ENCODE measurements at places on chromosomes 7 and 10.

GRCh38 chr7:145863-146262 lies 46.5 kb upstream of the FAM20C start:
- no peak for ATAC-seq

DNA sequence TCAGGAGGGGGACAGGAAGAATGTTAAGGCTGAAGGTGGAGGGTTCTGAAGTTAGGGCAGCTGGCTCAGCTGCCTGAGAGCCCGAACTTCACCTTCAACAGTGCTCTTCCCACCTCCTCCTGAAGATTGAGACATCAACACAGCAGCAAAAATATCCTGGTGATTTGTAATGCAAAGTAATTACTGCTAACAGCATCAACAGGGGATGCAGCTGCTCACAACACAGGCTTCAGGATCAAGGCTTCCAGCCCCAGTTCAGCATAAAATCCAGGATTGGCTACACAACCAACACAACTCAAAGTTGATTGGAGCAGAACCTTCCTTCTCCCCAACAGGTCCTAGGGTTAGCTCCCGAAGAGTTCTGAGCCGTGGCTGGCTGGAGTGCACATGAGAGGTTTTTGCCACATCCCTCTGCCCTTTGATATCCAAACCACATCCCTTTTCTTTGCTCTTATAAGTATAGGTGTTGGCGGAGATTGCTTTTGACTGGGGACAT lies 242.4 kb downstream of the KIAA1217 start:
- ATAC-seq, result no peak

DNA sequence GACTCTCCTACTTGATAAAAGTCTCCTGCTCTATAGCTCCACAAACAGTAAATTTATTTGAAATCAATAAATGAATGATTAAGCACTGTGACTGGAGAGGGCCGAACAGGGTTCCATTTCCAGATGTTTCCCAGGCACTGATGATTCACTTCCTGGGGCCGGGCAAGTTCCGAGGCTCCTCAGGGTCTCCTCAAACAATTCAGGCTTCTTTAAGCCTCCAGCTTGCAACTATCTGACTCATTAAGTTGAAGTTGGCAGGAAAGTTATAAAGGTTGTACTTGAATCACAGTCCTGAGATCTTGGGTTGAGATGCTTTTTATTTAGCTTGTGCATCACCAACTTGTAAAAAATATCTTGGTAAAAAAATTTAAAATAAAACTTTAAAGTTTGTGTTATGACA lies 612.9 kb downstream of the DNAJB6 start:
- peak; percentile 90 for ATAC-seq

GRCh38 chr10:131882590-131883451 lies 18.0 kb upstream of the PPP2R2D start:
- no peak for ATAC-seq

DNA sequence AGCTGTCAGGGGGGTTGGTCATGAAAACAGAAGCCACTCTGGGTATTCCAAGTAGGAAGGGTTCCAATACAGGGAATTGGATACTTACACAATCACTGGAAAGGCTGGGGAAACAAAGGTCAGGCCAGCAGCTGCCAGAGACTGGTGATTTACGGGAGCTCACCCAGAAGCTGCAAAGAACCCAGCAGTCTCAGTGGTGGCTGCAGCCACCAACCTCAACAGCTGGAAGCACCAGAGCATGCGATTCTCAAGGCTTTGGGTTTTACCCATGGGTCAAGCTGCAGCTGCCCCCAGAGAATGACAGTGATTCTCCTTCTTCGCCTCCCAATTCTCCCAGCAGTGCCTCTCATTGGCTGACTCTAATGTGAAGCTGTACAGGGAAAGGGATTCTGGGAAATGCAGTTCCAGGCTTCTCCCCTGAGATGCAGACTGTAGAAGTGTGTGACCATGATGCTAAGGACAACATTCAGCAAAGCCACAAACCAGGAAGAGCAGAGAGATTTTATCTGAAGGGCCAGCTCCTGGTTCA lies 107.2 kb upstream of the TCF7L2 start:
- no peak for ATAC-seq

GRCh38 chr10:54796881-54797280 lies 4.2 kb downstream of the PCDH15 start:
- no peak for ATAC-seq

DNA sequence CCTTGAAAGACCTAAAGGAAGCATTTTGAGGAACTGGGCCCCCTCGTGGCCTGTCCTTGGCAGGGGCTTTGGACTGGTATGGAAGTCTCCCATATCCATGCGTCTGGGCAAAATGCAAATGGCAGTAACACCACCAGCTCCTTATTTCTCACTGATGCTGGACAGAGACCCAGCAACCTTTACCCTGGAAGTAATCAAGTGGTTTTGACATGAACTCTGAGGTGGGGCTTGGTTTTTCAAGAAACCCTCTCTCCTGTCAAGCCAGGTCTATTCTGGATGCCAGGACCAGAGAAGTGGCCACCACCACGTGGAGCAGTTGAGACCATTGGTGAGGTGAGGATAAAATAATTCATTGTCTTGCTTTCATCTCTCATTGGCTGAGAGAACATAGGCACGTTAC lies 84.4 kb downstream of the OTUD1 start:
- no peak for ATAC-seq

GRCh38 chr7:30479202-30480120 lies 877 bp upstream of the NOD1 start:
- ATAC-seq, result peak; percentile 39

DNA sequence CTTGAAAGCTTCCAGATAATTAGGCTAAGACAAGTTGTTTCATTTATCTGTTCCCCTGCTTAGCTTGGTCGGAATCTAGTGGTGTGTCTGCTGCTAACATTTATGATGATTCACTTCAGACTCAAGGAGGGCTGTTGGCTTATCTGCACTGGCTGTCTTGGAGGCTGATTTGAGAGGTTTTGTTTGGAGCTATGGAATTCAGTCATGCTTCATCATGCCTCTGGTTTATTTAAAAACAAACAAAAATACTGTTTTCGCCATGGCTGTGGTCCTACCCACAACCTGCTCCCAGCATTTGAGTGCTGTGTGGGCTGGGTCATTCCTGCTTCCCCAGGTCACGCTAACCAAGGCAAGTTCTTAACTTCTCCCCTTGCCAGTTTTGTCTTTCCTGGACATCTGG lies 11.7 kb upstream of the ARPC1B start:
- no peak for ATAC-seq

GRCh38 chr7:134313543-134313942 lies 3.2 kb downstream of the SLC35B4 start:
- ATAC-seq, result no peak

GRCh38 chr10:99172128-99172738 lies 63.4 kb downstream of the HPSE2 start:
- ATAC-seq, result no peak

DNA sequence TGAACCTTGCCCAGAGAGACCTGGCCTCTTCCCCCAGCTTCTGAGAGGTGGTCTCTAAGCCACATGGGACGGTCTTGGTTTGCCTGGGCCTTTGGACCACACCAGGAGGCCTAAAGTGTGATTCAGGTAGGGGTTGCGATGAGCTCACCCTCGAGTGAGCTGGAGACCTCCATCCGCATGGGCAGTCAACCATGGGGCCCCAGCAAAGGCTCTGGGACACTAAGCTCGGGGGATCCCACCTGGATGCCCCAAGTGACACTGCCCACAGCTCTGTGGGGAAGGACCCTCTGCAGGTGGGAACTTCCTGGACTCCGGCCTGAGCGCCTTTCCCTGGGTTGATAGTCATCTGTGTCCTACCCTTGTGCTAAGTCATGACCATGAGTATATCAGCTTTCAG lies 57.1 kb upstream of the FAM20C start:
- no peak for ATAC-seq

GRCh38 chr7:47414342-47415317 lies 167.3 kb downstream of the TNS3 start:
- ATAC-seq, result no peak

GRCh38 chr10:76962851-76963250 lies 674.8 kb downstream of the KCNMA1 start:
- ATAC-seq, result no peak

DNA sequence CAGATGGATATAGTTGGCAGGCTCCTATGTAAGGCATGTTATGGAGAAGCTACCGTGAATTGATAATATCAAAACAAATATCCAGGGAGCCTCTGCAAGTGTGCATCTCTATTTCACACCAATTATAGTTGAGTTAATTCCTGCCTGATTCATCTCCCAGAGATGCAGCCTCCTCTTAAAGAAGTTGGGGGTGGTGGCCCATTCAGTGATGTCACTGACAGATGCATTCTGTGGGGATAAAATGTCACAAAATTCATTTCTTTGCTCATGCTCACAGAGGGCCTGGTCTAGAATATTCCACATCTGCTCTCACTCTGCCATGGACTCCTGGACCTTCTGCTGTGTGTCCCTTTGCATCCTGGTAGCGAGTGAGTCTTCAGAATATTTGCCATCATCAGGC lies 189.1 kb upstream of the PRSS1 start:
- ATAC-seq, result no peak

GRCh38 chr7:32586291-32587221 lies 91.3 kb downstream of the AVL9 start:
- peak; percentile 32 for ATAC-seq

GRCh38 chr7:33183504-33183903 lies 54.1 kb downstream of the BBS9 start:
- ATAC-seq, result no peak

GRCh38 chr10:101065481-101066145 lies 3.8 kb downstream of the KAZALD1 start:
- ATAC-seq, result no peak

DNA sequence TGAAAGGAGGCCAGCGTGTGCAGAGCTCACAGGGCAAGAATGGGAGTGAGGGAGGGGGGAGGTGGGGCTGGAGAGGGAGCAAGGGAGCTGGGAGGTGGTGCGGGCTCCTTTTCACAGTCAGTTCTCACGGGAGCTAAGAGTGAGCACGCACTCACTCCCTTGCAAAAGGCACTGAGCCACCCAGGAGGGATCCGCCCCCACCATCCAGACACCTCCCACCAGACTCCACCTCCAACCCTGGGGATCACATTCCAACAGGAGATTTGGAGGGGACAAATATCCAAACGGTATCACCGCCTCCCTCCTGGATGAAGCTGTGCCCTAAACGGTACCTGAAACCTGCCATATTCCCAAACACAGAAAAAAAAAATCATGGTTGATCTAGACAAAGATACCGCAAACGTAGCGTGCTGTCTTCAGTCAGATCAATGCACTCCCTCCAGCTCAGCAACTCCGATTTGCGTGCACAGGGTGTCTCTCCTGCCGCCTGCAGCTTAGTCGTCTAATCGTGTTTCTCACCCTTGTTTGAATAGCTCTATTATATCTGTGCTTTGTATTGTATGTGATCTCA lies 20.3 kb upstream of the PRKAG2 start:
- ATAC-seq, result no peak

DNA sequence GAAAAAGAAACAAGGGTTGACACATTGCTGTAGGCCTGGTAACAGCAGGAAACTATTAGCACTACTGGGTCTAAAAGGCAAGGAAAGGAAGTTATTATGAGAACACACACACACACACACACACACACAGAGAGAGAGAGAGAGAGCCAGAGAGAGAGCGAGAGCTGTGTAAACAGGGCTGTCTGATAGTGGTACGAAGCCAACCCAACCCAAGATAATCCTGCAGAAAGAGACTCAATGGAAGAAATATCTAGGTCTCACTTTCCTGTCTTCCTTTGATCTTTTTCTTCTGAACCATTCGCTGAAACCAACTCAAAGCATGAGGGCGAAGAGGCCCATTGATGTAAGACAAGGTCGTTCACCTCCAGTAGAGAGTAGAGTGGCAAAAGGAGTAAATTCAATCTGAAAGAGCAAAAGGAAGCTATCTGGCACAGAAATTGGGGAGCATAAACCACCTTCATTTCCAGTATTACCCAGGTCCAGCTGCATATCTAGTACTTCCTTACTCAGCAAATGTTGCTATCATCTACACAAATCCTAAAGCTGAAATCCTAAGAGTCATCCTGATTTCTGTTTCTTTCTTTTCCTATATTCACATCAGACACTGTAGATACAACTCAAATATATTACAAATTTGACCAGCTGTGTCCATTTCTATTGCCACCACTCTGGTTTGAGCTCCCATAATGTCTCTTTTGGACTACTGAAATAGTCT lies 110.2 kb downstream of the TMEM26 start:
- no peak for ATAC-seq

DNA sequence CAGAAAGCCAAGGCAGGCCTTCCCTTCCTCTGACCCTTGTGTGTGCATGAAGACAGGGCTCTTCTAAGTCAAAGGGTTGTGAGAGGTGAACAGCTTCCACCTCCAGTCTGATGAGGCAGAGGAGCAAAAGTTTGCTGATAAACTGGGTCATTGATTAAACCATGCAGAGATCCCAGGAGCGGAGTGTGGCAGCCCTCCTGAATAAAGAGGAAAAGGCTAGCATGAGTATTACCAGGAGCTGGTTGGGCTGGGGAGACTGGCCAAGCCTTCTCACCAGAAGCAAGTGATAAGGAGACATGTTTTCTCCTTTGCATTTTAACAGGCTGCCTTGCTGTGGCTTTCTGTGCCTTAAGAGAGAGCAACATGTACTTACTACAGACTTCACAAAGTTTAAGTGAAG lies 10.2 kb downstream of the LMOD2 start:
- ATAC-seq, result no peak

DNA sequence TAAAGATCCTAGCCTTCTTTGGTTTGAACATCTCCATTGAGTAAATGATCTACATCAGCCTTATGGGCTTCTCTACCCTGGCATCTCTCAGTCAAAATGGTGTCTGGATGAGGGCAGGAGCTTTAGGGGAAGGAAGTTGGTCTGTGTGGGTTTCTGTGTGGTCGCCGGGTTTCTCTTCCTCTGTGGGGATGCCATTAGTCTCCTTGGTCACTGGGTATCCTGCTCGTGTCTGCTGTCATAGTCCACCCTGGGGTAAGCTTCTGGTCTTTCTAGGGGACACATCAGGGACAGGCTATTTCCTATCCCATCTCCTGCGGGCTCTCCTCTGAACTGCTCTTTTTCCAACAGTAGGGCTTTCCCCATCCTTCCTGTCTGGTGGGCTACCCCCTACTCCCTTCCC lies 150.3 kb upstream of the NPY start:
- no peak for ATAC-seq

GRCh38 chr10:8288600-8288999 lies 234.1 kb downstream of the GATA3 start:
- no peak for ATAC-seq

- no peak for ATAC-seq
Observed at GRCh38 chr10:105073999-105074398, 432.9 kb downstream of the SORCS3 start.

- ATAC-seq, result peak; percentile 41
Observed at GRCh38 chr7:88218836-88219605, 817 bp downstream of the SRI start.

- no peak for ATAC-seq
Observed at GRCh38 chr10:6786579-6787031, 206.5 kb upstream of the PRKCQ start.

All from esophagus mucosa (tissue), 1 donor.